ENCODE measurements at places on chromosomes 2 and 18.

GRCh38 chr2:12389344-12390045 is 327.2 kb upstream of the TRIB2 start:
- no peak for DNase-seq

DNA sequence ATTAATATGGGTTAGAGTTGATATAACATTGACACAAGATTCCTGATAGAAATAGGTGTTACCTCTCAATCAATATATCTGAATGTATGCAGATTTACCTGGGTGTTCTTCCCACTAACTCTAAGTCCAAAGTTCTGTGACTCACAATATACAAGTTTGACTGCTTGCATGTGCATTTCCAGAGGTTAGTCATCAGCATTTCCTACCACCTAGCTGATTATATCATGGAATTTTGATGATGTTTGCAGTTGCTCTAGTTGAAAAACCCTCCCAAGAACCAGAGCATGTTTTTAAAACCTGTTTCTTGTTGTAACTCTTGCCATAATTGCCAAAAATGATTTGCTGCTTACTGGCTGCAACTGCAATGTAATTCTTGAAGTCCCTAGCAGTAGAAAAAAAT is 15.0 kb upstream of the DSG1 start:
- DNase-seq, result no peak

GRCh38 chr2:236863729-236864126 is 222.0 kb upstream of the COPS8 start:
- DNase-seq, result no peak

DNA sequence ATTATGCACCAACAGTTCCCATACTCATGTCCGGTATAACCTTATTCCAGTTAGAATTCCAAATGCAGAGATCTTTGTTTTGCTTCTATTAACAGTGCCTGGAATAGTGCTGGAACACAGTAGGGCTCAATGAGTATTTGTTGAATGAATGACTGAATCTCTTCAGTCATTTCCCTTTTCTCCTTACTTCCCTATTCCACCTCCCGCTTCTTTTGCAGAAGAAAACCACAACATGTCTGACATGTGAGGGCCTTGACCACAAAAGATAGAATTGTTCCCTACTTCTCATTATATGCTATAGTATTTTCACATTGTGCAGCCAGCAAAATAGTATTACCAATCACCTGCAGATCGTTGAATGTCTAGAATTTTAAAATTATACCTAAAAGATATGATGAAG is 19.5 kb upstream of the HNRNPLL start:
- DNase-seq, result no peak

GRCh38 chr18:79695856-79696850 is 16.6 kb downstream of the CTDP1 start:
- DNase-seq, result no peak

- DNase-seq, result no peak
Measured at GRCh38 chr18:63112706-63113105, 206.9 kb downstream of the BCL2 start.

DNA sequence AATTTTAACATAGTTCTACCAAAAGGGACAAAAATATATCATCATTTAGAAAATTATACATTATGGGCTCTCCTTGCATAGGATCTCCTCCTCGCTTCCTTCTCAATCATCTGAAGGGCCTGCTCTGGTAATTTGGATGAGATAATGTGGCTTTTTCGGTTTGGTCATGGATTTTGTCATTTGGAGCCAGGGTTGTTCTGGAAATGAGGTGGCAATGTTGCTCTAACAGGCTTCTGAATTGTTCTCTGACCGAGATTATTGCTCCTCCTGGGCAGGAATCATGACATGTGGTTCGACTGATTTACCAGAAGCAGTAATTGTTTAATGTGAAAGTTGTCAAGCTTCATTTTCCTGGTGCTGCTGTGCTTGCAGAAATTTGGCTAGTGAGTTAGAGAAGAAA is 194.7 kb upstream of the ERBB4 start:
- DNase-seq, result no peak

GRCh38 chr2:54924121-54924520 is 126.1 kb downstream of the RTN4 start:
- no peak for DNase-seq

- DNase-seq, result no peak
Measured at GRCh38 chr2:167365216-167365615, 476.9 kb downstream of the XIRP2 start.

DNA sequence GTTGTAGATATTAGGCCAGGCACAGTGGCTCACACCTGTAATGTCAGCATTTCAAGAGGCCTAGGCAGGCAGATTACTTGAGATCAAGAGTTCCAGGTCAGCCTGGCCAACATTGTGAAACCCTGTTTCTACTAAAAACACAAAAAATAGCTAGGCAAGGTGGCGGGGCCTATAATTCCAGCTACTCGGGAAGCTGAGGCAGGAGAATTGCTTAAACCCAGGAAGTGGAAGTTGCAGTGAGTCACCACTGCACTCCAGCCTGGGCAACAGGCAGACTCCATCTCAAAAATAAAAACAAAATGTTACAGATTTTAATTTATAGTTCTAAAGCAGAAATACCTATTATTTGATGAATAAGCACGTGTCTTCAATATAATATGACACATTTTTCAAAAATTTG is 65.6 kb upstream of the UBXN4 start:
- no peak for DNase-seq

DNA sequence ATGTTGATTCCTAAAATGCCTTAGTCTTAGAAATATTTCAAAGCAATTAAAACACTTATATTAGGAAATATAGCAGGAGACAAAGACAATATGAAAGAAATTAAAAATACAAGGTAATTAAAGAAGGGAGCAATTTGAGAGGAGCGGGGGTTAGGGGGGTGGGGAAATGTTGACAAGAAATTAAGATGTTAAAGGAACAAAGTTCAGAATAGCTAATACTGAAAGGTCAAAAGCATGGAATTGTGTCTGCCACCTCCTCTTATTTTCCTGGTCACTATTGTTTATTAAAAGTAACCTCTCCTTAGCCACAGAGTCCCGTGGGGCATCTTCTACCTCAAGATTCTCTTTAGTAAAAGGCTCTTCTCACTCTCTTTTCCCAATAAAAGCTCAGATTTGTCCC is 244.1 kb downstream of the MREG start:
- DNase-seq, result no peak

- DNase-seq, result no peak
Measured at GRCh38 chr18:32019251-32019948, 775 bp downstream of the RNF125 start.

- DNase-seq, result no peak
Measured at GRCh38 chr2:148906124-148906523, 31.1 kb downstream of the KIF5C start.

DNA sequence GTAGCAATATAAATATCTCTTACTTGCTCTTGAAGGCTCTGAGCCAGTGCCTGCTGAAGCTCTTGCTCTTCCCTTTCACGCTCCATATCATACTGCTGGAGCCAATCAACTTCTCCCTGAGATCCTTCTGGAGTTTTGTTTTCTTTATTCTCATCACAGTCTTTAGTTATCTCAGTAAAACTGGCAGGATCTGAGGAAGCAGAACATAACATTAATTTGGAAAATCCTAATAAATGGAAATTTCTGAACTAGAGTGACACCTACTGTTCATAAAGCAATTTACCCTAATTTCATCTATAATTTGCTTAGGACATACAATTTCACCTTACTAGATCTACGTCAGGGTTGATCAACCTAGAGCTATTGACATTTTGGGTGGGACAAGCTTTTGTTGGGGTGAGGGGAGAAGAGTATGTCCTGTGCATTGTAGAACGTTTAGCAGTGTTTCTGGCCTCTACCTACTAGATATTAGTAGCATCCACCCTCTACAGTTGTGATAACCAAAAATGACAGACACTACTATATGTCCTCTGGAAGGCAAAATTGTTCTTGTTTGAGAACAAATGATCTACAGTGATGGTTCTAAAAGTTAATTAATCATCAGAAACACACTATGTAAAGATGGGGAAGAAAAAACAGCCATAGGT is 47.2 kb downstream of the VIL1 start:
- no peak for DNase-seq

DNA sequence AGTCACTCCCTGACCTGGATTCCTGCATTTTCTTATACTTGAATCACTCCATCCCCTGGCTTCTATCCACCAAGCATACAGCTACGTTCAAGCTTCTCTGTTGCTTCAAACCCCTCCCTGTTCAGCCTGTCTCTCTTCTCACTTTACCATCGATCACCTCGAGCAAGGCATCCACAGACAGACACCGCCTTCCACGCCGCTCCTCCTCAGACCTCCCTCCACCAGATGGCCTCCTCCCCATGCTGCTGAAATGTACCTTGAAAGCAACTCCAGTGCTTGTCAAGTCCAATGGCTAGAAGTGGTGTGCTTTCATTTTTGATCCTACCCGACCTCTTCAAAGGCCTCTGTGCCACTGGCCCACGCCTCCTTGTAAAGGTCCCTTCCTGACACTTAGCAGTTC is 131.3 kb upstream of the ACAA2 start:
- DNase-seq, result no peak

- no peak for DNase-seq
Measured at GRCh38 chr2:101617796-101618195, 79.7 kb upstream of the MAP4K4 start.

- no peak for DNase-seq
Measured at GRCh38 chr2:150137338-150138069, 350.0 kb downstream of the RND3 start.

- DNase-seq, result no peak
Measured at GRCh38 chr18:26568926-26569665, 20.7 kb upstream of the KCTD1 start.

DNA sequence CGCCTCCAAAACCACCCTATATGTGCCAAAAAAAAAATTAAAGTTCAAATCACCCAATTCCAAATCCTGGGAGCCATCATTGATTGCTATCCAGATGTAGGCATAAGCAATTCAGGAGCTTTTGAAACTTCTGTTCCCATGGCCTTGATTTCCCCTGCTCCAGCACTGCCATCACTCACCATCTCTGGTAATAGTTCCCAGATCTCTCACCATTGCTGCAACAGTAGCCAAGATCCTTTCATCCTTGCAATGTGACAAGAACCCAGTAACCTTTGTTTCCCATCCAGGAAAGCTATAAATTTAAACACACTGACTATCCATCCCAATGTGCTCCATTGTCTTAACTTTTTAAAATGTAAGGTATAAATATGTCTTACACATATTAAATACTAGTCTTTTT is 155.4 kb downstream of the PDE11A start:
- DNase-seq, result no peak

GRCh38 chr2:105387225-105387624 is 11.6 kb downstream of the FHL2 start:
- DNase-seq, result no peak

- DNase-seq, result no peak
Measured at GRCh38 chr2:152304836-152305235, 30.1 kb upstream of the FMNL2 start.

DNA sequence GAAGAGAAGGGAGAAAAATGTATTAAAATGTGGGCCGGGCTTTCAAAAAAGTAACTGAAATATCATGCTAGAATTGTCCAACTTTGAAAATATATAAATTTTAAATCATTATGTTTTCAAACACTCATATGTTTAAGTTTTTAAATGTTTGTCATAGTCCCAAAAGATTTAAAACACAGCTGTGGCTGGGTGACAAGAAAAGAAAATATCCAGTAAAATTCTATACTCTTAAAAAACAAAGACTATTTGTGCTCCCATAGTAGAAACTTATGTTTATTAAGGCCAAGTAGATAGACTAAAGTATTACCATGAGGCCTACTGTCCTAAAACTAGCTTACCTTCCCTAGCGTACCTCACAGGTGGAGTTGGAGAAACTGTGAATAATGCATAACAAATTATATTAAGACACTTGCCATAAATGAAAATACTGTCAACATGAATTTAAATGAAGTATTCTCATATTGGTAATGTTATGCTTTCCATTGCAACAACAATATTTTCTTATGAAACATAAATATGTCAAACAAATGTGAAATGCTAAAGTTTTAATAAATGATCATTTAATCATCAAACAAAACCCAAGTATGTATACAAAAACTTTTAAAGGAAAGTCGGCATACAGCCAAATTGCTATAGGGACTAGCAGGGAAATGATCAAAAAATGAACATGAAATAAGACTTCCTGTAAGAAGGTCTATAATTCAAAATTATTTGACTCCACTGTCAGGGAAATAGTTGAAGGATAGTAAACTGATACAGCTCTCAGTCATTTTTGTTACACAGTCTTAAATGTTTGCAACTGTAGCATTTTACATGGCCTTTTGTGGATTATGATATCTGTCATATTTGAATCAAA is 13.4 kb downstream of the MEIS1 start:
- no peak for DNase-seq

- DNase-seq, result no peak
Measured at GRCh38 chr2:204726831-204727230, 181.6 kb downstream of the PARD3B start.

- DNase-seq, result no peak
Measured at GRCh38 chr2:238113611-238114010, 13.5 kb downstream of the ESPNL start.

DNA sequence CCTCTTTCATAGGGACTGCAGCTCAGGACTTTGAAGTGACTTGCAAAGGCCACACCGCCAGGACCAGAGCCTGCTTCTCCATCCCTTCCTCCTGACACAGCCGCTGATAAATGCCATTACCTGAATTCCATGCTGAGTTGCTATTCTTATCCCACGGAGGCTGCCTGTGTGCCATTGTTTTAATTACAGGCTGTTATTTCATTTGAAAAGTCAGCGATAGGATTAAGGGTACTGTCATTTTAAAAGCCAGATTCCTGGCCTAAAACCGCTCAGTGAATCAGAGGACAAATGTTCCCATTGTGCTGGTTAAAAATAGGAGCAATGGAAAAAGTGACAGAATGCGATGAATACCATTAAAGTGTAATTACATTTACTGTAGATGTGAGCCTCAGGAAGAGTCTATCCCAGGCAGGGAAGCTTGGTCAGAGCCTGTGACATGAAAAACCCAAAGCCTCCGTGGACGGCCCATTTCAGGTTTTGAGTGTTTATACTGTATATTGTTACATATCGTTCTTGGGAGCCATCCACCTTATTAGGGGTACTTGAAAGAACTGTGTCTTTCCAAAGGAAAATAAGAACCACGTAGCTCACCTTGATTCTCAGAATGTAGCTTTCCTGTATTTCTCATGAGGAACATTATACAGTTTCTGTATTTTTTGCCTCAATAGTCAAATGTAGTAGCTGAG is 41.3 kb downstream of the PDCL3 start:
- no peak for DNase-seq

- no peak for DNase-seq
Measured at GRCh38 chr2:95057535-95058370, 32.2 kb downstream of the MAL start.

GRCh38 chr2:188966728-188967440 is 7.3 kb upstream of the COL3A1 start:
- no peak for DNase-seq

GRCh38 chr2:96116424-96116878 is at the start of gene ADRA2B:
TSS of gene ADRA2B (minus strand) at chr2:96116571. CDS start at chr2:96116149, 422 bp downstream.
- DNase-seq, result no peak

GRCh38 chr2:187569042-187569441 is 14.8 kb upstream of the TFPI start:
- no peak for DNase-seq

- DNase-seq, result no peak
Measured at GRCh38 chr18:45169610-45170009, 445.7 kb upstream of the SLC14A2 start.

DNA sequence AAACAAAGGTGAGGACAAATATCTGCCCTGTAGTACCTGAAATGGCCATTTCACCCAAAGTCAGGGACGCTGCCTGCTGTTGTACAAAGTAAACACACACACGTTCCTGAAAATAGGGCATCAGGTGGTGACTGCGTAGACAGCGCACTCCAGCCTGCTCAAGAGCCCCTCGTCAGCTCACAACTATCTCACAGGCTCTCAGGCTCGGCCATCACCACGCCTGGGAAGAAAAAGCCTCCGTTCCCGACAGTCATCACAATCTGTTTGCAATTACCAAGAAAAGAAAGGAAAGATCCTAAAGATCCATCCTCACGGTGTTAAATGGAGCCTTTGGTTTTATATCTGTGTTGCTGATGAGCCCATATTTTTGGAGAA is 230.2 kb downstream of the ZNF516 start:
- DNase-seq, result no peak
